ENCODE measurements at places on chromosomes 6 and 20.

DNA sequence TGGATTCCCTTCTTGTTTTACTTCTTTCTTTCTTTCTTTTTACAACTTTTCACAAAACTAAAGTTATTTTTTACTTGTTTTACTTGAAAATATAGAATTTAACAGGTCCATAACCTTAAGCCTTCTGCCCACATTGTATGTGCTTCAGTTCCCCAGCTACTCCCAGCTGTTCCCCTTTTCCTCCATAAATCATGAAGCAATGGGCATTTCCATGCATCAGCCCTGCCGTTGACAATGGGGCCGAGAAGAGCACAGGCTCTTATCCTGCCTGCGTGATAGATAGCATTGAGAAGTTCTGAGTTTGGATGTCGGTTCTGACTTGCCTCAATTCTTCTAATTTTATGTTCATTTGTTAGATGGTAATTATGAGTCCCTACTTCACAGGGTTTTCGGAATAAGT lies 583.8 kb downstream of the CDH26 start:
- no peak for DNase-seq

DNA sequence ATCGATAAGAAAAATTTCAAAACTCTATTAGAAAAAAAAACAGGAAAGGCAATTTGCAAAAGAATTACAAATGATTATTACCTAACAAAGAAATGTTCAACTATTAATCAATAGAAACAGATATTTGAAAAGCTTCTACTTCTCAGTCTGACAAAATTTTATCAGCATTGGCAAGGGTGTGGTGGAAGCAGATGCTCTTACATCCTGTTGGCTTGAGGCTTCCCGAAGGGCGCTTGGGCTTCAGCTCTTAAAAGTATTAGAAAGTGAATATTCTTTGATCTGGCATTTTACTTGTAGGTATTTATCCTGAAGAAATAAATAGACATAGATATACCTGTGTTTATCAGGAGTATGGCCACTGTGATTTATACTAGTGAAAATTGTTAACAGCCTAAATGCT lies 38.7 kb downstream of the SLC35D3 start:
- DNase-seq, result no peak

GRCh38 chr6:30615958-30616810 lies 859 bp downstream of the PPP1R10 start:
- no peak for DNase-seq

- no peak for DNase-seq
Measured at GRCh38 chr6:129672881-129673631, 36.9 kb downstream of the ARHGAP18 start.

GRCh38 chr20:309841-310644 lies 12.7 kb downstream of the ZCCHC3 start:
- peak; percentile 99 for DNase-seq

DNA sequence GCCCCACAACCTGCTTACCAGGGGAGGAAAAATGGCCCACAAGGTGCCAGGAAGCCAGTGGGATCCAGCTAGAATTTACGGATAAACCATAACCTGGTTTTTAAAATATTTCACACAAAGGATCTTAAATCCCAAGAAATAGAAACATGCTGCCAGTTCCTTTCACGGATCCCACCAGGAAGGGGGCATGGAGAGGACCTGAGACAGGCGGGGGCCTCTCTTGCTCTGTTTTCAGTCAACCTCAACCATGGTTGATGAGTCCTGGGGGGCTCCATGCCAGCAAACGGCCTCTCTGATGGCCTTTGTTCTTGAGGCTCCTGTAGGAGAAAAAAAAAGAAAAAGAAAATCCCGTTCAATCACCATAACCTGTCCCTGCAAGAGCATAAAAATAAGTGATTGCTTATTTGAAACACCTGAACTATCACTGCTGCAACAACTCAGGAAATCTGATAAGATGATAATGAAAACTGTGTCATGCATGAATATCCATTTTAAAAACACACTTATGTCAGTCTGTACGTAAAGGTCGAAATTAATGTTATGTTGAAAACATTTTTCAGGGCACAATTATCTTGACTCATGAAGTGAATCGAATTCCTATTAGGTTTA lies 125.8 kb upstream of the CST7 start:
- no peak for DNase-seq

GRCh38 chr6:126312013-126312665 lies 27.8 kb upstream of the CENPW start:
- DNase-seq, result no peak

- DNase-seq, result no peak
Measured at GRCh38 chr6:35065441-35065800, 75.7 kb downstream of the TCP11 start.

- no peak for DNase-seq
Measured at GRCh38 chr6:44561060-44561623, 173.6 kb downstream of the CDC5L start.

DNA sequence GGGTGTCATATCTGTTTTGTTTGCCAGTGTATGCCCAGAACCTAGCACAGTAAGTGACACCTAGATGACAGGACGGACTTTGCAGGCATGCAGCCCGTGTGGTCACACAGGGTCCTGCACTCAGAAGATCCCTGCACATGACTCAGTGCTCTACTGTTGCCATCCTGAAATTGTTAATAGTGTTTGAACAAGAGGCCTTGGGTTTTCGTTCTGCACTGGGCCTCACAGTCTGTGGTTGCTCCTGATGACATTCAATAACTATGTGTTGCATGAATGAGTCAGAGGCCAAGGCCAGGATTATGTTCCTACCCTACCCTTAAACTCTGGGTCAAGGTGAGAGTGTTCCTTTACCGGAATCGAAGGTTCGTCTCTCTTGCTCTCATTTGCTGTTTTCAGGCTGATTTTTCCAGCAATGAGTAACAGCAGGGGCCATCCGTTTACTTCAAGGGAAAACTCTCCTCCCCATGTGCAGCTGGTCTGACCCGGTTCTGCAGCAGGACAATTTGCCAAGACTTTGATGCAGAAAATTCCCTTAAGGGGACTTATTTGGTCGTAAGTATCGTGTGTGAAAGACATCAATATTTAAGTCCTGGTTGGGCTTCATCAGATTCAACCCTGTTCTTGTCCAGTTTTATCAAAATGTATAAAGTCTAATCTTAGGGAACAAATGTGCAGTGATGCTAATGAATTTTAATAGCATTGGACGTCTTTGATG lies 13.0 kb upstream of the PFDN4 start:
- no peak for DNase-seq

- no peak for DNase-seq
Measured at GRCh38 chr6:24600903-24601302, 45.1 kb downstream of the KIAA0319 start.

DNA sequence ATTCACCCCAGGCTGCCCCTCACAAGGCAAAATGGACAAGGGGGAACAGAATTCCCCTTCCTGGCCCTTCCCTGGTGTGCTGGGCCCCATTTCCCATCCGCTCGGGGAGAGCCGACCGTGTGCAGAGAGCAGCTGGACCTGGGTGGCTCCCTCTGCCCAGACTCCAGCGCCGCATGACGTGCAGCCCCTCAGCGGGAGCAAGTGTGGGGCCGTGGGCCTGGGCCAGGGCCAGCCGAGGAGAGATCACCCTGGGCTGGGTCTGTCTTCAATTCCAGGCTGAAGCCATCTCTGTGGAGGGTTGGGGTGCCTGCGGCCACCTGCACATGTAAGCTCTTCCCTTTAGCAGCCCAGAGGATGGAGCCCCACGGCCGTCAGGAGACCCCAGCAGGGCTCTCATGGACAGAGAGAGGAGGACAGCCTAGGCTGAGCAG lies 241.8 kb downstream of the TTLL2 start:
- DNase-seq, result no peak

DNA sequence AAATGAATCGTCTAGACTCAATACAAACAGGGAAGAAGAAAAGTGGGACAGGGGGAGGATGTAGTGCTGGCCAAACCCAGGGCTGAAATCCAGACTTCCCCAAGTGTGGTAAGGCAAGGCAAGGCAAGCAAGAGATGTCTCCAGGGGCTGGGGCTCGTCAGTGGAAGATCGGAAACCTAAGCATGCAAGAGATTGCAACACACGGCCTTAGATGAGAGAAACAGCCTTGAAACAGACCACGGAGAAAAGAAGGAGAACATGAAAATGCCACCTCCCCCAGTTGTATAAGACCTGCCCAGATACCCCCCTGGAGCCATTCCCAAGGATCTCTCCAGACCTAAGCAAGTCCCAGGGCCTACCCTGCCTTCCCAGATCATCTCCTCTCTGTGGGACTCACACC lies 20.0 kb downstream of the VEGFA start:
- peak; percentile 76 for DNase-seq

GRCh38 chr6:8736156-8736895 lies 301.0 kb upstream of the SLC35B3 start:
- DNase-seq, result no peak

DNA sequence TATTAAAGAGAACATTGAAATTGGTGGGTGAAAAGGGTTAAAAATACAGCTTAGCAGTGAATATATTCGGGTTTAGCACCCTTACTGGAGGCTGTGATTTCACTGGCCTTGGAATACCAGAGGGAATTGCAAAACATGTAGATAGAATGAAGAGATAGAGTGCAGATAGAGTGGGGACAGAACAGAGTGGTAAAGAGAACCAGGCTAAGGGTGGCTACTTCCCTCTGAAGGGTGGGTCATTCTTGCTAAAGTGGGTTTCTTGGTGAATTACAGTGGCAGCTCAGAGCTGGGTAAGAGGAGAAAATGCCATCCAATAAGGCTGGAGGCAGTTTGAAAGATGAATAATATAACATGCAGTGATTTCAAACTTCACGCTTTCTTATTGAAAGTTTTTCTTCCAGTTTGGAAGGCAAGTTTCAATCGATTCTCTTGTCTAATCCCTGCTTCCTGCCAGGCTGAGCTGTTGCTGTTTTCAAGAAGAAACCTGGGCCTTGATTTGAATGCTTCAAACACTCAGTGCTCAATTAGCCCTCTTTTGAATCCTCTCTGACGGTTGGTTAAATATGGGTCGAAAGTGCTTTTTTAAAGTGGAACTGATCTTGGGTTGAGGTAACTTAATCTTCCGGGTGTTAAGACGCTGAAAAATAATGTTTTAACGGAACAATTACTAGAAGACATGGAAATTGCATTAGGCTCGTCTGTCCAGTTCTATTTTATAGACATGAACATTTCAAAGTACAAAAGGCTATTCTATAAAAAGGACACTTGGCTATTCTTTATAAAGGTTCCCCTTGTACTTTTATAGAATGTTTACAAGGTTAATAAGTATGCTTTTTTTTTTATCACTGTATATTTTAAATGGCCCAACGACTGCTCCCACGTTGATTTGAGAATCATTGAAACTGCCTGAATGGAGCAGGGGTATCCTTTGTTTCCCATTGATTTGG lies 203.3 kb downstream of the BCAS1 start:
- DNase-seq, result no peak

- no peak for DNase-seq
Measured at GRCh38 chr6:117491916-117492315, 9.4 kb downstream of the DCBLD1 start.

DNA sequence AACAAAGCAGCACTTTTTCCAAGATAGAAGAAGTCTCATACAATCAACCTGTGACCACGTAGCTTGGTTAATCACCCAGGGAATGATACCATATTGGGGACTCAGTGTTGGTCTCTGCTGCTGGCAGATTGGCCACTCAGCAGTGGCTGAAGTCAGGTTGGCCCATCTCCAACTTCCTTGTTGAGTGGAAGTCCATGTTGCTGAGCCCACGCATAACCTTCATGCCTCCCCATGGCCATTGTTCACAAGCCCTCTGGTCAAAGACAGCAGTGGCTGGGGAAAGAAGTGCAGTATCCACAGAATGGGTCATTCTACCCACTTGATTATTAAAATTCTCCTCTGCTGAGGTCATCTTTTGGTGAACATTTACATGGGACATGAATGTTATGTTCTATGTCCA lies 38.5 kb downstream of the PKIB start:
- DNase-seq, result no peak

DNA sequence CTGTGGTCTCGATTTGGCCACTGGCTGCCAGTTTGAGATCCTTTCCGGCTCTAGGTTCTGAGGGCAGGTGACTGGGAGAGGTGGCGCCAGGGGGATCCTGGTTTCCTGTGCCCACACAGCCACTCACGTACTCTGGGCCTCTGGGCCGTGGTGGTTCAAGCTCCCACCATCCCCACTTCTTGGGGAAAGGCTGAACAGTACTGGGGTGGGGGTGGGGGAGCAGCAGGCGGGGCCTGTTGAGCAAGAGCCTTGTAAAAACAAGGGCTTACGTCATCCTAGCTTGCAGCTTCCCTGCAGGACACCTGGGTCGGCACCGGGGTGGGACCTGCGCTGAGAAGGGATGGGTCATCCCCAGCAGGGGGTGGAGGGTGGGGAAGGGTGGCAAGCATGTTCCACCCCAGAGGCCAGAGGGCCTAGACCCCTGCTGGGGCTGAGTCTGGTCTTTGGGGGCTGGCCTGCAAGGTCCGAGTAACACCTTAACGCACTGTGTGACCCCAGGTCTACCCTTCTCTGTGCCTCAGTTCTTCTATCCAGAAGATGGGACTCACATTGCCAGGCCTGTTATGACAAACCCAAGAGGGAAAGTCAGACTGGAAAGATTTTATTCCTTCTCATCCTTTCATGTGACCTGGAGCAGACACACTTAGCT lies 3.1 kb upstream of the CEBPB start:
- no peak for DNase-seq

GRCh38 chr6:132490478-132491204 lies 22.3 kb downstream of the STX7 start:
- DNase-seq, result no peak

- no peak for DNase-seq
Measured at GRCh38 chr6:143784316-143784715, 58.8 kb upstream of the LTV1 start.

- no peak for DNase-seq
Measured at GRCh38 chr6:88167352-88167937, 1.3 kb upstream of the CNR1 start.

DNA sequence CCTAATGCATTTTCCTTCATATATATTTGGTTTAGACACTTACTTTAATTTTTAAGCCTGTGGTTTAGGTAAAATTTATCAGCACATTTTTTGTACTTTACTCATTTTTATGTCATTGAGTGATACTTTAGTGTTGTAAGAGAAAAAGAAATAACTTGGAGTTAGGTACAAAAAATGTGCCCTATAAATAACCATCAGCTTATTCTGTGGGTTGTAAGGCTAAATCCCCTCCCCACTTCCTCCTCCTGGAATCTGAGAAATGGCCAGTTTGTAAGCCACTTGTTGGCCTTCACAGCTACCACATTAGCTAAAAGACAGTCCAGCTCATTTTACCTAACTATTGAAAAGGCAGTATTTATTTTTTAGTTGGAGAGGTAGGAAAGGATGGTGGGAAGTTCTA lies 576.3 kb downstream of the PKHD1 start:
- DNase-seq, result no peak

- DNase-seq, result no peak
Measured at GRCh38 chr20:59192533-59192896, 28.9 kb downstream of the ZNF831 start.

GRCh38 chr6:39335780-39336545 lies 13.5 kb upstream of the KCNK16 start:
- no peak for DNase-seq

- no peak for DNase-seq
Measured at GRCh38 chr20:25399037-25399430, 8.4 kb upstream of the ABHD12 start.
